NCI-H345 (cell line): ENCODE measurements at places on chromosomes 6 and 20.

GRCh38 chr6:111725446-111726112 is 119.9 kb upstream of the TRAF3IP2 start:
- no peak for DNase-seq

- no peak for DNase-seq
These were observed 715.0 kb downstream of the TFAP2A start for GRCh38 chr6:9699888-9700287.

- DNase-seq, result peak; percentile 96
These were observed 7.5 kb downstream of the CCM2L start for GRCh38 chr20:32017711-32018251.

DNA sequence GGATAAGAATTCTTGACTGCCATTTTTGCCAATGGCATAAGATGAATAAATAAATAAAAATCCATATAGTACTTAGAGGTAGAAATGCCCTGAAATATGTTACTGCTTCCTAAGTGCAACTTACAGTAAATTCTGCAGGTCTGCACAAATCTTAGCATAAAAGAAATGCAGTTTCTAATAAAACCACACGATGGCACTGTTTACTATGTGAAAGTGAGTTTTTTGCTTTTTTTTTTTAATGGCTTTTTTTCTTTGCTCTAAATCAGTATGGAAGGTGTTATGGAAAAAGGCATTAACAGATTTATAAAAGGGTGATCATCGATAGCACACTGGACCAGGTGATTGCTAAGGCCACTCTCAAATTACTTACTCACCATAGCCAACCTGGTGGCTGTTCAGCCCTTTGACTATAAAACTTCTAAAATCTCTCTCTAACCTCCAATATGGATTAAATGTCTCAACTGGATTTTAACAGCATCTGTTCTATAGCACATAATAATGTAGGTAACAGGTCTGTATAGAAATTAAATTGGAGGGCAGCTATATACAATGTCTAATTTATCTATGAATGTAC is 45.8 kb downstream of the AHI1 start:
- DNase-seq, result peak; percentile 38
